ENCODE measurements at places on chromosomes 3 and 15. TPM values are rescaled to one million over a fixed set of nuclear protein-coding genes. Genes with fewer than 3 reads are reported as not detected.

Gene DUOXA2
- total RNA-seq: not detected

Gene GP5
- not detected for total RNA-seq

GRCh38 chr3:135448520-135448919 lies 517.0 kb upstream of the PPP2R3A start:
- H3K27ac ChIP-seq: no peak overlapping the region
- H3K4me3 ChIP-seq: no peak overlapping the region
- H3K4me1 ChIP-seq: no peaks in the 10 kb centered on the region
- no peaks in the 10 kb centered on the region for H3K36me3 ChIP-seq

DNA sequence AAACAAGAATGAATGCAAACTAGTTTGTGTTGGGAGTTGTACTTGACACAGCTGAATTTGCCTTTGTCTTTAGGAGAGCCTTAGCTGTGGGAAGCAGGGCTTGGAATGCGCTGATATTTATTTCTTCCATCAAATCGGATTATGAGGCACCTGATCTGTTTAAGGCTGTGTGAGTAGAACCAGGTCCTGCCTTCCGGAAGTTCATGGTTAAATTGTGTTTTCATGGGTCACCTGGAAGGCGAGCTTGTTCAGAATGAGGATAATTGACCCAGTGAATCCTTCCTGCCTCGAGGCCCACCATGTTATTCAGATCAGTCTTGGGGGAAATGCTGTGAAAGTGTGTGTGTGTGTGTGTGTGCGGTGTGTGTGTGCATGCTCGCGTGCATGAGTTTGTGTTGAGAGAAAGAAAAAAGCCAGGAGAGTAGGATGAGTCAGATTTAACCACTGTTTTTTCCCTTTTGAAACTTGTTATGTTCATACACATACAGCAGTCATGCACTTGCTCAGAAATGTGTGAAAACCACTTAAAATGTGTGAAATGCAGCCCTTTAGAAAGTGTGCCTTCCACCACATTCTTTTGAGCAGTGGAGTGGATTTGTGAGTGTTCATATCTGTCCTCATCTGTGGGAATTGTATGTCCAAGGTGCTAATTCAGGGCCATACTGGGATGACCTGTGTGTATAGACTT lies 36.7 kb downstream of the SMAD3 start:
- peak overlapping the region; percentile 31 for H3K27ac ChIP-seq
- H3K4me1 ChIP-seq: peaks cover 45% of the 10 kb centered on the region
- no peaks in the 10 kb centered on the region for H3K36me3 ChIP-seq
- no peak overlapping the region for H3K4me3 ChIP-seq
- DNase-seq: no peak
- H3K27me3 ChIP-seq: no peaks in the 10 kb centered on the region

DNA sequence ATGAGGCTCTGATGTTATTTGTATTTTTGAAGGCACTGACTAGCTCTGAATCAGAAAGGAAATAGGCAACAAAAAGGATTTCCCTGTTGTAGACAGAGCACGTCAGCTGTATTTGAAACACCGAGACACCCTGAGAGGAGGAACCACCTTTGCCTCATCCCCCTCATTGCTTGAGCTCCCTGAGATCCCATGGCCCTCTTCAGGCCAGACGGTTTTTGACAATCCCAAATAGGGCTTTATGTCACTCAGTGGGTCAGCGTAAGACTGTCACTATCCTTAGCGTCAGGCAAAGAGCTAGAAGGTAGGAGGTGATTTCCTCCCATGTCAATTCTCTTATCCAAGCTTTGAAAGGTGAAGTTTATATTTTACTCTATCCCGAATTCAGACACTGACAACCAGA lies 254.3 kb downstream of the ZNF621 start:
- H3K36me3 ChIP-seq: no peaks in the 10 kb centered on the region
- no peak for DNase-seq

Data from transverse colon (tissue), 4 donors.